Activated CD8-positive, alpha-beta T cell treated with anti-CD3 and anti-CD28 coated beads, Interleukin-2, amount 10 ng/mL, durations not matched to agents 7 days and 5 days (primary cell): ENCODE measurements at places on chromosomes 16 and 17.

DNA sequence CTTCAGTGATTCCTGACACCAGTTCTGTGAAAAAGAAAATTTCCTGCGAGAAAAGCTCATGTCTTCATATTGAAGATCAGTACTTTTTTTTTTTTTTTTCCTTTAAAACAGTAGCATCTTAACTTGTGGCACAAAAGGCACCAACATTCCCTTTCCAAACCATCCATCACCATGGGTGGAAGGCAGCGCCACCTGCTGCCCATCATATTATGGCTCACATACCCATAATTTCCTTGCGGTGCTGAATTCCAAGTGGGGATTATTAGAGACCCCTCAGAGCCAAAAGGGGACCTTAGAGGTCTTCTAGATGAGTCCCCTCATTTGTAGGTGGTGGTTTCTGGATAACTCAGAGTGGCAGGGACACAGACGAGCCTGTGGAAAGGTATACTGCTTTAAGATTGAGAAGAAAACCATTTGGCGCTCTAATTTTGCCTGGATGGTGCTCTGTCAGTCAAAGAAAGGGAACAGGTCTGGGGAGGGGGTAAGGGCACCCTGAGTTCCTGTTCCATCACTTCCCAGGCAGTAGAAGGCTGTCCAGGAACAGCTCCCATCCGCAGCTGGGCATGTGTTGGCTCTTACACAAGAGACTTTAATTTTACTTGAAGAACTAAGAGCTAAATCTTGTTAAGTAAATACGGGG lies 7.9 kb upstream of the SOST start:
- DNase-seq: peak; percentile 58

- DNase-seq: no peak
Measured at GRCh38 chr16:522320-523096, 5.0 kb upstream of the CAPN15 start.

DNA sequence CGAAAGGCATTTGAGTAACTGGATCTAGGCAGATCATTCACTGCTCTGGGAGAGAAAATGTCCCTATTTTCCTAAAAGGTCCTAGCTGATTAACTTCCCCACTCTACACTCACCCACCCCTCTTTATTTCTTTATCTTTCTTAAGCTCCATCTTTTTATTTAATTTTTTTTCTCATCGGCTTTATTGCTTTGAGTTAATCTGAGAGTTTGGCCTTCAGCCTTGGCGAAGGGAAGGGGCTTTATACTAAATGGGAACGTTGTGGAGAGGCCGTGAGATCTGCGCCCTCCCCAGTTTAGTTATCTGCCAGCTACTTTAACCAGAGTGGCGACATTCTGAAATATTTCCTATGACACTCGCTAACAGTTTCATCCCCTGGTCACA lies 882 bp upstream of the TOX3 start:
- DNase-seq: no peak

GRCh38 chr16:19765860-19766553 lies 47.9 kb downstream of the IQCK start:
- DNase-seq: no peak

- no peak for DNase-seq
Measured at GRCh38 chr17:55053855-55054254, 85.3 kb downstream of the STXBP4 start.

GRCh38 chr16:50712560-50712898 lies 19.1 kb downstream of the NOD2 start:
- DNase-seq: no peak

DNA sequence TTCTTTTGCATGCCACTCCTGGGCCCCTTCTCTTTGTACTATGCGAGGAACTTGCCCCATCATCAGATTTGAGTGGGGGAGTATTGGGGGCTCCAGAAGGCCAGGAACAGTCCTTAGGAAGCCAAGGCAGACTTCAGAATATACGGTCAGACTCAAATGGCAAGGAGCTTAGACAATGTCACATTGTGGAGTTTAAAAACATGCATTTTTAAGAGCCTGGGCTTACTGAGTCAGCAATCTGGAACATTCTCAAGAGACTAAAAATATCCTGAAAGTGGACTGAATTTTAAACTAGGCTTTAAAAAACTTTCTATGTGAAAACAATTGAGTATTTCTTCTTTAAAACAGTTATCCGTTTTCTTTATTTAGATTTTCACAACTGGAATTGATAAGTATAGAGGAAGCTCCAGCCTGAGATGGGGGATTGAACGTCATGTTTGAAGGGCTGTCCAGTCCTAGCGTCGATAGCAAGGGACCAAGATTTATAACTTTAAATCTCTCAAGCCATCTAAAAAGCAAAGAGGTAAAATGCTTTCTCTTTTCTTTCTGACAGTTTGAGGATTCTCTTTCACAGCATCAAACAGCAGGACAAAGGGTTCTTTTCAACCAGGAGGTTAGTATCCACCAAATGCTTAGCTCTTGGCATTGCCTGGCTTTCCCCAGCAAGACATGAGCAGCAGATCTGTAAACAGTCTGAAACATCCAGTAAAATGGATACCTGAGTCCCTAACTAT lies 45.8 kb upstream of the CDRT4 start:
- DNase-seq: no peak

GRCh38 chr17:74192950-74193781 lies 10.3 kb upstream of the RPL38 start:
- no peak for DNase-seq

DNA sequence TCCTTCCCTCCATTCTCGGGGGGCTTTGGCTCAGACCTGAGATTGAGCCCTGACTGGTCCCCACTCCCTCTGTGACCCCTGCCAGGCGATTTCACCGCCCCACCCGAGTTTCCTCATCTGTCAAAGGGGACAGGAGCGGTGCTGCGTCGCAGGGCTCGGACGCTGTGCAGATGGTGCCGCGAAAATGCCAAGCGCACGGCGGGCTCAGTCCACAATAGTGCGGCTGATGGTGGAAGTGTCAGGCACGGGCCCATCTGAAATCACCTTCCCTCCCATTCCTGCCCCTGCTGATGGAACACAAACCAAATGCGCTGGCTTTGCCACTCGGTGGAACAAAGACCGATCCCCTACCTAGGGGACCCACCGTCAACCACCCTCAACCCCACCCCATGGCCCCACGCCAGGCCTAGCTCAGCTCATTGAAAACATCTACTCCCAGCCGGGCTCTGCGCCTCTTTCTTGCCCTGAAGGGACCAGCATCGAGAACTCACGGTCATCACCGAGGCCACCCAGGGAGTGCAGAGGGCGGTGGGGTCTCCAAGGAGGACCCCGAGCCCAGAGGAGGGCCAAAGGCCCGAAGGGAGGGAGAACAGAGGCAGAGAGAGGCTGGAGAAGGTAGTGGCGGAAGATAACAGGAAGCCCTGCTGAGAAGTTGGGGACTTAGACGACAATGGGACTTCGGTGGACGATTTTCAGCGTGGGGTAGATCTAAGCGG lies 1.4 kb downstream of the CARHSP1 start:
- no peak for DNase-seq

DNA sequence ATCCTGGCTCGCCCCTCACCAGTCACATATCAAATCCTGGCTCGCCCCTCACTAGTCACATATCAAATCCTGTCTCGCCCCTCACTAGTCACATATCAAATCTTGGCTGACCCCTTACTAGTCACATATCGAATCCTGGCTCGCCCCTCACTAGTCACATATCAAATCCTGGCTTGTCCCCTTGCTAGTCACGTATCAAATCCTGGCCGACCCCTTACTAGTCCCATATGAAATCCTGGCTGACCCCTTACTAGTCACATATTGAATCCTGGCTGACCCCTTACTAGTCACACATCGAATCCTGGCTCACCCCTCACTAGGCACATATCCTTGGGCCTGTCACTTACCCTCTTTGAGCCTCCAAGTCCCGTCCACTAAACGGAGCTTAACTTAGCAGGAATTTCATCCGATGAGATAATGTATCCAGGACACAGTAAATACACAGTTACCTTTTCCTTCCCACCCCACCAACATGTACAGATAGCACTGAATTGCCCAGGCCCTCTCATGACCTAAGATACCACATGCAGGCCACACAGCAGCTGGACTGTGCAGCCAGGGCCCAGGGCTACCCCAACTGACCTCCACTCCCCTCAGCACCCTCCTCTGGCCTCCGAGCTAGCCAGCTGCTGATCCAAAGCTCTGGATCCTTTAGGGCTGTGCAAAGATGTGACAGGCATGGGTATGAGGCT lies 157.8 kb upstream of the RPH3AL start:
- DNase-seq: no peak

DNA sequence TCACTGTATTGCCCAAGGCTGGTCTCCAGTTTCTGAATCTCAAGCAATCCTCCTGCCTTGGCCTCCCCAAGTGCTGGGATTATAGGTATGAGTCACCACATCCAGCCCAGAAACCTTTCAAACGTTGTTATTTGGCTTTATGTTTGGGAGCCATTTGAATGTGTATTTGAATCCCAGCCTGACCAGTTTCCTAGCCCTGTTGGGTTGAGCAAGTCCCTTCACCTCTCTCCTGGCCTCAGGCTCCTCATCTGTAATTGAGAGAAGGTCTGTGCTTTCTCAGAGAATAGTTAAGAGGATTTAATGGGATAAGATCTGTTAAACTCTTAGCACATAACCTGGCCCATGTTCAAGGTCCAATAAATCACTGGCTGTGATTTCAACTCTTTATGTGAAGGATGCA lies 385.8 kb upstream of the RBFOX1 start:
- no peak for DNase-seq

DNA sequence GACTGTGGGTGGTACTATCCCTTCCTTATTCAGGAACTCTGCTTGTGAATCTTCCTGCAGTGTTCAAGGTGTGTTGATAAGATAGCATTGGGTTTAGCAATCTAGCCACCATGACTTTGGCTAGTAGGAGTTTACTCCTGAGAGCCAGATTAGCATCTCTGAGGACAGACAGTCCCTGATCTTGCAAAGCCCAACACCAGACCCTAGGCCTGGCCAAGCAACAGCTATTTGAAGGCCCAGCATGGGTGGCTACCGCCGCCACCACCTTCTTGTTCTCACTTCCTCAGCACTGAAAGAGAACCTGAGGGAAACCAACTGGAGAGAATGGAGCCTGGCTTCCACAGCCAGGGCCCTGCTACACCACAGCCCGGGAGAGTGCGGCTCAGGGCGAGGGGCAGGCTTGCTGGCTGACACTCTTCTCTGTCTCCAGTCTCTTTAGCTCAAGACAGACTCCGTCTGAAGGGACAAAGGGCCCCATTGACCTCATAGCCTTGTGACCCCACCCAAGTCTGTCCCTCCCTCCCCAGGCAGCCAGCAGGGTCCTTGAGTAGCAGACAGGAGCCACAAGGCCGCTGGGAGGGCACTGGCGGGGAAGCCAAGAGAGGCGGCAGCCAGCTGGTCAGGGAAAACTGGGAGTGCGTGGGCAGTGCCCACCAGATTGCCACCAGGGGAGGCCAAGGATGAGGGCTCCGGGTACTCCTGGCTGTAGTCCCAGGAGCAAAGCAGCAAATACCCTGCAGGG lies 10.9 kb upstream of the ARHGAP23 start:
- DNase-seq: no peak

DNA sequence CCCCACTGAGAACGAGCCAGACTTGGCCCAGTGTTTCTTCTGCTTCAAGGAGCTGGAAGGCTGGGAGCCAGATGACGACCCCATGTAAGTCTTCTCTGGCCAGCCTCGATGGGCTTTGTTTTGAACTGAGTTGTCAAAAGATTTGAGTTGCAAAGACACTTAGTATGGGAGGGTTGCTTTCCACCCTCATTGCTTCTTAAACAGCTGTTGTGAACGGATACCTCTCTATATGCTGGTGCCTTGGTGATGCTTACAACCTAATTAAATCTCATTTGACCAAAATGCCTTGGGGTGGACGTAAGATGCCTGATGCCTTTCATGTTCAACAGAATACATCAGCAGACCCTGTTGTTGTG lies 631 bp downstream of the BIRC5 start:
- DNase-seq: peak; percentile 25

GRCh38 chr16:87621976-87622713 lies 19.8 kb downstream of the JPH3 start:
- DNase-seq: no peak

- no peak for DNase-seq
Measured at GRCh38 chr16:89442990-89443726, 47.2 kb downstream of the ANKRD11 start.

- DNase-seq: peak; percentile 74
Measured at GRCh38 chr17:42276359-42276608, at the start of gene STAT5B. STAT5B (minus strand) TSS chr17:42276391; CDS start chr17:42232127, 44,264 bp downstream.

DNA sequence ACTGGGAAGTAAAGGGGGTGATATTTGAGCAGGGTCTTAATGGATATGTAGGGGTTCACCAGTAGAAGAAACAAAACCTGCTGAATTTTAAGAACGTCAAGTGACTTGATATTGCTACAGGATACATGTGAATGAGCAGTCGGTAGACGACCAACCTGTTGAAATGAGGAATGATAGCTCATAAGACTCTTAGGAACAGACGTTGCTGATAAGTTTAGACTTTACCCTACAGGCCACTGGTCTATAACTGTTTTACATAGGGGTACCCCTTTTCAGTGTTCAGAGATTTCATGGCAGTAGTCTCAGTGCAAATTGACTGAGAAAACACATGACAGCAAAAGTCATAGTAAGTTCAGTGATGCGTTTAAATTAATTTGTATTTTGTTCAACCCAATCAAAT lies 45.9 kb downstream of the TMEM114 start:
- DNase-seq: no peak

DNA sequence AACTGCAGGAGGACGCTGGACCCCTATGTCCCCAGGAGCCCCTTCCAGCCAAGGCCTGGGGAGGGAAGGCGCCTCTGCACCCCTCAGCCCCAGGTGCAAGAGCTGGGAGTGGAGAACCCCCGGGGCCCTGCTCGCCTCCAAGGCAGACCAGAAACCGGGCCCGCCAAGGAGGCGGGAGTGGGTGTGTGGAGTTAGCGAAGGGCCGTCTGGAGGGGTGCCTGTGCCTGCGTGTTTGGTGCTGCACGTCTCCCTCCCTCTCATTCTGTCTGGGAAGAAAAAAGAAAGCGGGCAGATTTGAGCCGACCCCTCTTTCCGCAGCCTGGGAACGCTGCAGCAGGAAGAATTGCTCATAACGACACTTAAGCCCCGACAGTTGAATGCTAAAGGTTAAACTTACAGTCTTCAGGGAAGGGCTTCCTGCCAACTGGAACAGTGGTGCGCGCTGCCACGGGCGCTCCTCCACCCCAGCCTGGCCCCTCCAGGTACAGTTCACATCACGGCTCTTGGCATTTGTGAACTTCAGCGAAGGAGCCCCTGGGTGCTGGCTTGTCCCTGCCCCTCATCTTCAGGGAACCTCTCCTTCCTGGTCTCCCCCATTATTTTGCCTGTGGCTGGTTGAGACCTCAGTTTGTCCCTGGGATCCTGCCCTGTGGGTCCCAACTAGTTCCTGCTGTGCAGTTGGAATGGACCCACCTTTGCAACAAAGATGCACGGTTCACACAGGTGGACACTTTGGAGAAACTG lies 19.2 kb upstream of the ZFHX3 start:
- DNase-seq: no peak

DNA sequence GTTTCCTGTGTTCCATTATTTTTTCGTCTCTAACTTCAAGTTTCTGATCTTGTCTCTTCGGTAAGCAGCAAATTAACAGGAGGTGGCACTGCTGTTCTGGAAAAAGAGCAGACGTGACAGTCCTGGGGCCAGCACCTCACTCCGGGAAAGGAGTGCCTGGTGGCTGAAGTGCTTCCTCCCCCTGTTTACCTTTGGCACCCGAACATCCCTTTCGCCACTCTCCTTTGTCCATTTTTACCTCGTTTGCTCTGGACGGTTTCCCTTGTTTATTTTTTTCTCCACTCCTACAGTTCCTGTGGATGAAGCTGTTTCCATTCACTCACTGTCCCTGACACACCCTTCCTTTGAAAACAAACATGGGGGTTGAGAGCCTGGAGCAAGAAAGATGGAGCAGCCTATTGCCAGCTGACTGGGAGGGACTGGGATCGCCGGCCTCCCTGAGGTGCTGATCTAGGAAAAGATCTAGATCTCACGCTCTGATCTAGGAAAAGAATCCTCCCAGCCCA lies 12.6 kb downstream of the SAP30BP start:
- DNase-seq: no peak

GRCh38 chr17:68449021-68449739 lies 8.1 kb downstream of the WIPI1 start:
- DNase-seq: no peak
